ENCODE measurements at places on chromosomes 6 and 20.

DNA sequence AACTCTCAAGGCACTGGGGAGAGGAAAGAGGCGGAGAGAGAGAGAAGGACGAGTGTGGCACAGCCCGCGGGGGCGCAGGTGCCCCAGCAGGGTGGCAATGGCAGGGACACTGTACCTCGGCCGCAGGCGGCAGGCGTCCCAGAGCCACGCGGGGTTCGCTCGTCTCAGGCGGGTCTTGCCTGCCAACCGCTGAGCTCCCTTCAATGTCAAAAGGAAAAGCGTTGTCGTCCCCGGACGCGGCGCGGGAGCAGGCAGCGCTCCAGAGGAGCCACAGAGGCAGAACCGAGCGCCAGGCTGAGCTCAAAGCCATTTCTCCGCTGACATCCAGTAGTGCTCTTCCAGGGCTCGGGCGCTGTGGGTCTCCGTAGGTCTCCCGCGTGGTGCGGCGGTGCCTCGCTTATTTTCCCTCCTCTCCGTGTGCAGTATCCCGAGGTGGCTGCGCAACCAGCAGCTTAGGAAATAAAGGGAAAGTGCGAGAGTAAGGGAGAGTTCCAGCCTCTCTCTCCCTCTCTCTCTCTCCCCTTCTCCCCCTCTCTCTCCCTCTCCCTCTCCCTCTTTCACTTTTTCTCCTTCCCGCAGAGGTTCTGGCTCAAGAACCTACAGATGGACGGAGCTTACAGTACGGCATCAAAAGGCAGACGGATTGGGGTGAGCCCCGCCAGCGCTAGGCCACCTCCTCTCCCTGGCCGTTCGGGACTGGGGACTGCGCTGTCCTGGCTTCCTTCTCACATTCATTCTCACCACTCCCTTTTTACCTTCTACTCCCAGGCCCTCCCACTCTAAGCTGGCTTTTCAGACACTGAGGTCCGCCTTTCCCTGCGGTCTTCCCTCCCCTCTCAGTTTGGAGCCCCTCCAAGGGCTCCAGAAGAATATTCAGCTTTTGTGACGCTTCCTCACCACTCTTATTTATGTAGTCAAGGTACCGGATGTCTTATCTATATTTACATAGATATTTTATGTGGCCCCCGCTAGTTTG lies at the start of gene LAMA4:
TSS of gene LAMA4 (minus strand) at position 727 of the 976 bp plus-strand sequence. CDS start at position 310, 417 bp downstream.
- DNase-seq, result no peak

DNA sequence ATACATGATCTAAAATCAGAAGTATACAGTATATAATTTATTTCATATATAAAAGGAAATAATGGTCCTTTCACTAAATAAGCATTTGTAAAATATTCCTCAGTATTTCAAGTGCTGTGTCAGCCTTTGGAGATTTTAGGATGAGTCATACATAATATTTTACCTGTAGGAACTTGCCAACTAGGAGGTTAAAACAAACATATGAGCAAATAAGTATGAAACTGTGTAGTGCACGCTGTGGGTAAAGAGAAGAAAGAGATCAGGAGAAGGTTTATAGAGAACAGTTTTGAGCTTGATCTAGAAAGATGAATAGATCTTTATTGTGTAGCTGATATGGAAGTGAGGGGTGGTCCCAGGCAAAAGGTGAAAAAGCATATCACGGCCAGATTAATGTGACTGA lies 169.9 kb upstream of the RNF217 start:
- DNase-seq, result no peak

GRCh38 chr6:15062516-15063252 lies 183.2 kb upstream of the JARID2 start:
- DNase-seq, result peak; percentile 60

GRCh38 chr6:30881392-30882203 lies 2.7 kb upstream of the DDR1 start:
- DNase-seq, result no peak

DNA sequence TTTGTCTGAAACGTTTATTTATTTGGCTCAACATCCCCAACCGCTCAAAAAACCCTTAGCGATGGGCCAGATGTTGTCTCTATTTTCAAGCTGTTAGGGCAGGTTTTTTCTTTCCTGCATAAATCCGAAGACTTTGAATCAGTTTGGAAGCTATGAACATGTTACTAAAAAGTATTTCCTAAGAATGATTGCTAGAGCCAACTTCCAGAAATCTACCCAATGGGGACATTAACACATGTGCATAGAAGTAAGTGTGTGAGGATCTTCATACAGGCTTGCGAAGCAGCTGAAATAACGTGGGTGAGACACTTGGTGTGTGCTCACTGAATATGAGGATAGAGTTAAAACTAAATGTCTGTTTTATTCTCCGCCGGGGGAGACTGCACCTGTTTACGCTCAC lies 106.8 kb downstream of the BCAS1 start:
- no peak for DNase-seq

GRCh38 chr6:55778705-55779104 lies 96.7 kb downstream of the BMP5 start:
- DNase-seq, result no peak

GRCh38 chr6:168415098-168415992 lies 25.6 kb upstream of the SMOC2 start:
- no peak for DNase-seq

DNA sequence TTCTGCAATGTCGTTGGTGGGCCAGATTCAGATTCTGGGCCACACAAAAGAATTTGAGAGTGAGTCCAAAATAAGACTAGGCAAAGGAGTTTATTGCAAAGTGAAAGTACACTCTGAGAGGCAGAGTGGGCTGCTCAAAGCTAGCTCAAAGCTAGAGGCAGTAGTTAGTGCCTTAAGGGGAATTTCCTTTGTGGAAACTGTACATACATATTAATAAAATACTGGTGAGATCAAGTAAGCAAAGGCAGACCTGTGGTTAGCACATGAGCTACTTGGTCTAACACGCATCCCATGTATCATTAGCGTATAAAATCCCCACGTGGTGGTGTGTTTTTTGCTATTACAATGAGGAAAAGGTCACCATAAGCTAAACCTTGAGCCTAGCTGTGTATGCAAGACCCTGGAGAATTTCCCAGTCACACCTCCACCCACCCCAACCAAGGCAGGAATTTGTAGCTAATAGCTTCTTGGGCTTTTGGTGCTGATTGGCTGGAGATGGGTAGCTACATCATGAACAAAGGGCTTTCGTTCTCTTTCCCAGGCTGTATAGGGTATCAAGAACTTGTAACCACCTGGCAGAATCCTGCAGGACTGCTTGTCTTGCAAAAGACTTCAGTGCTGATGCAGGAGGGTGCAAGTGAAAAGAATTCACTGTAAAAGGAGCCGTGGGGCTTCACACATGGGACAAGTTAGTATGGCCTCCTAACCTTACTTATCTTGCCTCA lies 14.7 kb upstream of the TRIM26 start:
- DNase-seq, result no peak

DNA sequence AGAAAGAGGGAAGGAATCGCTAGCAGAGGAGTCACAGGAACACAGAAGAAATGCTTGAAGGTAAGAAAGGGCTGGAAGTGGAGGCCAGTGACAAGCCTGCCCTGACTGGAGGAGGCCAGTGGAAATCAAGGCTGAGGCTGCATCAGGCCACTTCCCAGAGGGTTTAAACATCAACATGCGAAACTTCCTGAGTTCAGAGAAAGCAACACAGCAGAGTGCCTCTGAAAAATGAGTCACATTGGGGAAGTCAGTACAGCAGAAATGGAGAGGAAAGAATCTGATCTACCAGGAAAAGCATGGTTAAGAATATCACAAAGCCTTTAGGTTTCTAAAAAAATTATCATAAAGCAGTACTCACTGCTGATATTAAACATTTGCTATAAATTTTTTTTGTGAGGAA lies 23.3 kb downstream of the NAPB start:
- DNase-seq, result peak; percentile 30

- no peak for DNase-seq
Observed at GRCh38 chr6:7932625-7933024, 22.0 kb upstream of the TXNDC5 start.

DNA sequence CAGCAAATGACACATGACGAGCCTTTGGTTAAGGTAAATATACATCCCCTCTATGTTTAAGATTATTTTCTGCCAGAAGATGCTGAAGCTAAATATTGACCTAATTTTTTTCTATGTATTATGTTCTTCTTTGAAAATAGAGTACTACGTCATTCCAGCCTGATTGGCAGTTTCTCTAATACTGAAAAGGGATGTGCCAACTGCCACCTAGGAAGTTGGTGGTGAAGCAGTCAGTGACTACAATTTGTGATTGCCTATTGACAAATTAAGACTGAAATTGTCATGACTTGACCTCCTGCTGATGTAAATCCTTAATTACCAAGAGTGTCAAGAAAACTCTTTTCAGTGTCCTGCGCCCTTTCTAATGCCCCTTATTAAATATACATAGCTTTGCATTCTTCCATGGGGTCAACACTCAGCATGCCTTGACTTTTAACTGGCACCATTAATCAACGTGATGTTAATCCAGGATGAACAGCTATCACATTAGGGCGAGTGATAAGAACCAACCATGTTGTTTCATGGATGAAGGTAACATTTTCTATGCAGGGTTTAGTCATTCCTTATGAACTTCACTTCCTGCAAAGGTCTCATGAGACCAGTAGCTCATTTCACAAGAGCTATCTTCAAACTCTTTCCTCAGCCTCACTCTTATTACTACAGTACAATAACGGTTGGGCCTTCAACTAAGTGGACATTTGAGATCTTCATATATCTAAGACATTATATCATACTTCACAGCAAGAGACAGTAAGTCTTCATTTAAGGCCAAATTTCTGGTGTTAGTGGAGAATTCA lies 22.5 kb upstream of the SGK1 start:
- DNase-seq, result peak; percentile 80

DNA sequence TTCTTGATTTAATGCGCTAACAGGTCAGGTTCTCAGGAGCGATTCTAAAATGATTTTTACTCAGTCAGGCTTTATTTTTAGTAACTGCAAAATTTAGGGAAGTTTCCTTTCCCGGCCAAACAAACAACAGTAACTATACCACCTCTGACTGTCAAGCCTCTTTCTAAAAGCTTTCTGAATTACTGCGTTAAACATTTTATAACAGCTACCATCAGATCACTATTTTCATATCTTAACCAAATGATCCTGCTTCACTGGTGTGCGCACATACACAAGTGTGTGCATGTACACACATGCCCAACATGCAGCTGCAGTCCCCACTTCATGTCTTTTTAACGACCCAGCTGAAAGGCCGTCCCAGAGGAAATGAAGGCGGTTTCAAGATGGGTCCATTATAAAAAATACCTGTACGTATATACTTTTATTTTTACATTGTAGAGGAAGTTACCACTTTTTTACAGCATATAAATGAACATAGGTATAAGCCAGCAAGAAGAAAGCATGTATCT lies 25.0 kb downstream of the TMEM242 start:
- no peak for DNase-seq

GRCh38 chr6:1901556-1901955 lies 291.8 kb downstream of the FOXC1 start:
- DNase-seq, result no peak

DNA sequence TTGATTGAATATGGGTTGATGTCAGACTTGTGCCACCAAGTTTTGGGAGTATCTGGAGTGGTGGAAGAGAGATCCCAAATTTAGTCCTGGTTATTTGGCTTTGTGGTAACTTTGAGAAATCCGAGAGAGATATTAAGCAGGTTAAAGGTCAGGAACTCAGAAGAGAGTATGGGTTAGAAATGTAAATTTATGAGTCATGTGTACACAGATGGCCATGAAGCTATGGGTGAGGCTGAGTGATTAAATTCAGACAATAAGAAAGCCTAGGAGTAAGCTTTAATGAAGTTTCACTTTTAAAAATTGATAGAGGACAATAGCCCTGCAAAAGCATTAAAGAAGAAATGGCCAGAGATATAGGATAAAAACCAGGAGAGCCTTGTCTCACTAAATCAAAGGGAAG lies 14.3 kb downstream of the RIMS1 start:
- no peak for DNase-seq

DNA sequence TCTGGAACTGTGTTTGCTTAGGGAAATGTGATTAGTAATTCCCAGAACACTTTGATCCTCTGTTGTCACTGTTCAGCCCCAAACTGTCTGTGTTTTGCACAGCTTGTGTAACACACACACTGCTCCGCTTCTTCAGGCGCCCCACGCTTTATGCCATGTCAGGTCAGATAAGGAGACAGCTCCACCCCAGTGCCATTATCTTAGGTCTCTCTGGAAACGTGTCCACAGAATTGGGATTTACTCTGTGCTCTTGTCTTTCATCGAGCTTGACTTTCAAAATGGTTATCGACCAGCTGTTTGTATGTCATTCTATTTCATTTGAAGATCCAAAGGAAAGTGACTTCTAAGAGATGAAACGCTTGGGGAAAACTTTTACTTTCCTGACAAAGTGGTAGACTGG lies 106.4 kb upstream of the SSTR4 start:
- no peak for DNase-seq

- no peak for DNase-seq
Observed at GRCh38 chr20:54105653-54106052, 35.3 kb upstream of the BCAS1 start.

- DNase-seq, result no peak
Observed at GRCh38 chr6:39320363-39320984, 2.0 kb downstream of the KCNK16 start.

- DNase-seq, result no peak
Observed at GRCh38 chr6:90274451-90275030, 22.1 kb downstream of the BACH2 start.

DNA sequence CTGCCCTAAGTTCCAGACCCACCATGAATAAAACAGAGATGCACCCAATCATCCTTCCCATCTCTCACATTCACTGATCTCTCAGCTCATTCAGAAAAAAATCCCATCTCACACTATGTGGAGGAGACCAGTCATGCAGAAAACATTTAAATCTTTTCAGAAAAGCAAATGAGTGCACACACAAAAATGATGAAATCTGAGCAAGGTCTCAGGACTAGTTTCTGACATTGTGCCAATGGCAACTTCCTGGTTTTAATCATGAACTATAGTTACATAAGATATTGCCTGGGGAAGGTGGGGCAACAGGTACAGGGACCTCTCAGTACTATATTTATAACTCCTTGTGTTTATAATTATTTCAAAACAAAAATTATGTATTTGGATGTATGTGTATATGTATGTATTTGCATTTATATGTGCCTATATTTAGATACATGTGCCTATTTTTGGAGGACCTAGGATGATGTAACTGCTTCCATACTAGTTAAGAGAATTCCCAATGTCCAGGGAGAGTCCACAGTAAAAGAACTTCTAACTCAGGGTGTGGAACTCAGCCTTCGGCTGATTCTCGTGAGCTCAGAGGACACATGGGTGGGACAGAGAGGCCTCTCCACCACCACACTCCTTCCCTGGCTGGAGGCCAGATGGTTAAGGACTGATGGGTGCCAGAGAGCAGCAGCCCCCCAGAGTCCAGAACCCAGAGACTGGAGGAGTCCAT lies 71.7 kb upstream of the MAP3K4 start:
- peak; percentile 6 for DNase-seq

DNA sequence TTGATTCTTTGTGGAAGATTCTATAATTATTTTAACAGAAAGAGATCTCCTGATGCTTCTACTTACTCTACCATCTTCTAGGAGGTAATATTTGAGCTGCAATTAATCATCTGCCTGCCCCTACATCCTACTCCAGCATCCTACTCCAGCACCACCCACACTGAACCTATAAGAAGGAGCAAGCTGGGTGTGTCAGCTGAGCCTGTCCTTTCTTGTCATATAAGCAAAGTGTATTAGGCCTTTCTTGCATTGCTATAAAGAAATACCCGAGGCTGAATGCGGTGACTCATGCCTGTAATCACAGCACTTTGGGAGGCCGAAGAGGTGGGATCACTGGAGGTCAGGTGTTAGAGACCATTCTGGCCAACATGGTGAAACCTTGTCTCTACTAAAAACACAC lies 84.2 kb upstream of the ARG1 start:
- DNase-seq, result no peak

Data from AML-193 (cell line).